CD4-positive, alpha-beta memory T cell (primary cell): ENCODE measurements at places on chromosomes 5 and 9.

DNA sequence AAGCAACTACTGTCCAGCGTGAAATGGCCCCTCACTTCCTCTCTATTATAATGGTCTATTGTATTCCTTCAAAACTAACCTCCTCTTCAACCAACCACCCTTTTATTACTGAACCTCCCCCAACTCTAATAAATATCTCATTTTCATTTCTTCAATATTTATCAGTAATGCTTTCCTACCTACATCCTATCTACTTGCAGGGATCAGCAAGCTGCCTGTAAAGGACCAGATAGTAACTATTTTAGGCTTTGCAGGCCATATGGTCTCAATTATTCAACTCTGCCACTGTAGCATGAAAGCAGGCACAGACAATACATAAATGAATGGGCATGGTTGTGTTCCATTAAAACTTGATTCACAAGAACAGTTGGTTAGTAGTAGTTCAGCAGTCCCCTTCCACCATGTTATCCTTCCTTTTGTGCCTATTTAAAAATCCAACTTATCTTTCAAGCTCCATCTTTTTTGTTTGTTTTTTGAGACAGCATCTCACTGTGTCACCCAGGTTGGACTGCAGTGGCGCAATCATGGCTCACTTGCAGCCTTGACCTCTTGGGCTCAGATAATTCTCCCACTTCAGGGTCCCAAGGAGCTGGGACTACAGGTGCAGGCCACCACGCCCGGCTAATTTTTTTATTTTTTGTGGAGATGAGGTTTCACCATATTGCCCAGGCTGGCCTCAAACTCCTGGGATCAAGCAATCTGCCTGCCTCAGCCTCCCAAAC lies 45.8 kb downstream of the PCDHGC5 start:
- DNase-seq: no peak

GRCh38 chr5:2387250-2387633 lies 364.2 kb downstream of the IRX2 start:
- no peak for DNase-seq

GRCh38 chr5:174094857-174095606 lies 49.5 kb downstream of the NSG2 start:
- no peak for DNase-seq

DNA sequence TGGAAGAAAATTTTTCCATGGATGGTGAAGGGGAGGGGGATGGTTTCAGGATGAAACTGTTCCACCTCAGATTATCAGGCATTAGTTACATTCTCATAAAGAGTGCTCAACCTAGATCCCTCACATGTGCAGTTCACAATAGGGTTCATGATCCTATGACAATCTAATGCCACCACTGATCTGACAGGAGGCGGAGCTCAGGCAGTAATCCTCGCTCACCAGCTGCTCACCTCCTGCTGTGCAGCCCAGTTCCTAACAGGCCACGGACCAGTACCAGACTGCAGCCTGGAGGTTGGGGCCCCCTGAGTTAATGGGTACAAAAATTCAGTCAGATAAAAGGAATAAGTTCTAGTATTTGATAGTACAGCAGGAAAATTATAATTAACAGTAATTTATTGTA lies 337.2 kb downstream of the NPR3 start:
- no peak for DNase-seq

- DNase-seq: no peak
Measured at GRCh38 chr5:179599973-179600372, 23.5 kb downstream of the HNRNPH1 start.

GRCh38 chr5:58255970-58256369 lies 203.9 kb downstream of the PLK2 start:
- no peak for DNase-seq

DNA sequence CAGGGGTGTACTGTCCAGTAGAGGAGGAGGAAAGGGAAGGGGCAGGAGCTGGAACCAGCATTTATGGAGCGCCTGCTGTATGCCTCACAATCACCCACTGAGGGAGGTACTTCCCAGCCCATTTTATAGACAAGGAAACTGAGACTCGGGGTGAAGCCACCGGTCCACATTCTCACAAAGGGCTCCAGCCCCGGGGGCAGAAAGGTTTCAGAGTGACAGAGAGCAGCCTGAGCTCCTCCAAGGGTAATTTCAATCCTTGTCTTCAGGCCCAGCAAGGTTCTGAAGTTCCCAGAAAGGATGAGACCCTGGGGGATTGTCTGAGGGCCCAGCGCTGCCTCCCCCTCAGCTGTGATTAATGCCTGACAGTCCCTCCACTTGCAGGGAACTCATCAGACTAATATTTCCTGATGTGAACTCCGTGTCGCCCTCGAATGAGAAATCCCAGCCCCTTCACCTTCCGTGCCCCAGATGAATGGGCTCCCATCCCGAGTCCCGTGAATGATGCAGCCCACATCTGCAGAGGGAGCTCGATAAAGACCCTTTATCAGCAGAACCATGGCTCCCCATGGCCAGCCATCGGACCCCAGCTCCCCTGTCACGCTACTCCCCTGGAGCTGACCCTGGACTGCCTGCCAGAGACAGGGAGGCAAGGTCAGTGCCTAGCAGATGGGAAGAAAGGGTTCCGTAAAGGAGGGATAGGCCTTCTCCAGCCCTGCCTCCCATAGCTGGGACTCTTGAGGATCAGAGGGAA lies 32.1 kb upstream of the MVB12B start:
- no peak for DNase-seq

- no peak for DNase-seq
Measured at GRCh38 chr5:149664666-149665415, 65.3 kb upstream of the PPARGC1B start.

GRCh38 chr9:16064771-16065170 lies 511.9 kb downstream of the CCDC171 start:
- DNase-seq: no peak

GRCh38 chr9:75990156-75990555 lies 99.7 kb downstream of the PCSK5 start:
- no peak for DNase-seq

- DNase-seq: no peak
Measured at GRCh38 chr5:93892481-93892880, 151.1 kb upstream of the POU5F2 start.

GRCh38 chr9:114691046-114691955 lies 9.3 kb upstream of the TEX48 start:
- DNase-seq: peak; percentile 75

DNA sequence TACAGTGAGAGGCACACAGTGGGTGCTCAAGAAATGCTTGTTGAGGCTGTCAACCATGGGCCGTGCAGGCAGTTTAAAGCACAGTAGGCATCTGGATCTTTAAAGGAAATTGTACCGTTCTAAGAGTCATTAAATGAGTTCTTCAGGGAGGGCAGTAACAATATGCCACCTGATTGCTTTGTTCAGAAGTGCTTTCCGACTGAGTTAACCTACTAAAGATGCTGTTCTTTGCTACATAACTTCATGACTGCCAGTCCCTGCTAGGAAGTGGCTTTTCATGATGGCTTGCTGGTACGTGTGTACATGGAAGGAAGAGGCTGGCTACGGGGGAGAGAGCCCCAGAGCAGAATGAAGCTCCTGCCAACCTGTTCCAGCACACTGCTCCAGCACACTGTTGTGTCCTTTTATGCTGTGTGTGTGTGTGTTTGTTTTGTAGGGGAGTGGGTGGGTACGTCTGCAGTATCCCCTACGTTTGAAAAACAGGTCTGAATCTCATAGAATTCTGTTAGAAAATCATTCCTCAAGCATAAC lies 41.9 kb upstream of the PPP2R2B start:
- no peak for DNase-seq

DNA sequence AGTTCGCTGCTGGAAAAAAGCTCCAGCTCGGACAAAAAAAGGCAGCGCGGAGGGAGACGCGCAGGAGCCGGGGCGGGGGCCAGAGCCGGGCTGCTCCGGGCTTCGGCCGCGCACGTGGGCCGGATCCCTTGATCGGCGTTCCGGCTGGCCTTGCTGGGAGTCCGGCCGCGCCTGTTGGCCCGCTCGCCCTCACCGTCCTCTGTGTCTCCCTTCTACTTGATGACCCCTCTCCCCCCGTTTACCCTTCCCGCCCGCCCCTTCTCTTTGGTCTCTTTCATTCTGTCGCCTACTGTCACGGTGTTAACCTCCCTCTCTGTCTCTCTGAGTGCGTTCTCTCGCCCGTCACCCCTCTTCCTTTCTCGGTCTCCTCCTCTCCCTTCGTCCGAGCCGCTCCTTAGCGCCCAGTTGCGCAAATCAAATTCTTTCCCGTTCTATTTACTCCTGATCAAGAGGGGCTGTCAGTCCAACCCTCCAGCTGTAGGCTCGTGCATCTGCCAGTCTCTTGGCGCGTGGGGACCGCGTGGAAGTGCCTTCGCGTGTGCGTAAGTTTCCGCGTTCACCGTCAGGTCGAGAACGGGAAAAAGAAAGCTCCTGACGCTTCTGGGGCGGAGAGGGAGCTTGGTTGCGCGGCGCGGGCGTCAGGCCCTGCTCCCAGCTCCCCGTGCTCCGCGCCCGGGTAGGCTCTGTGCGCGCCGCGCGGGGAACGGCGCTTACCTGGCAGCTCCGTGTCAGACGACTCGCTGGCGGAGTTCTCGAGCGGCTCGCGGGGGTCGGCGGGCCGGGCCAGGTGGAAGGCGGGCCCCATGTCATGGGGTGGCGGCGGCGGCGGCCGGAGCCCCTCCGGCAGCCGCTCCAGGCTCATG lies 798 bp downstream of the PITX1 start:
- no peak for DNase-seq

- no peak for DNase-seq
Measured at GRCh38 chr5:66646570-66646969, 50.4 kb downstream of the MAST4 start.

GRCh38 chr5:135215617-135216470 lies 181.8 kb upstream of the PITX1 start:
- DNase-seq: no peak

- no peak for DNase-seq
Measured at GRCh38 chr9:134666208-134666607, 24.6 kb downstream of the COL5A1 start.

DNA sequence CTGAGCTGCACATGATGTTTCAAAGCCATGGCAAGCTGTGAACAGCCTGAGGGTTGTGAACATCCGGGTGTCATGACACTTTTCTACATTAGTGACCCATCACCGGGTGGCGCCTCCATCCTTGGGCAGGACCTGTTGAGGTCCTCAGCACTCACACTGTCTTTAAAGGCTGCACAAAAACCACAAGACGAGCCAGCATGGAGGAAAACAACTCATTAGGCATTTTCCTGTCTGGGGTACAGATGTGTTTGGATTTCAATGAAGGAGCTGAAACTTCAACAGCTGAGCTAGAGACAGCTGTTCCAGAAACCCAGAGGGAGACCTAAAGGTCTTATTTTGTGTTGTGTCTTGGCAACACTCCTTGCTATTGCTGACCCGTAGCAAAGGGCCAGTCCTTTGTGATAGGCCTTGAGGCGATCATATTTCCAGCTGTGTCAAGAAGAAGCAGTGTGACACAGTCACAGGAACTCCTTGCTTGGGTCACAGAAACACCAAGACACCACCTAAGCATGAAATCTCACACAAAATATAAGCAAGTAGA lies 151.8 kb upstream of the VLDLR start:
- DNase-seq: no peak

DNA sequence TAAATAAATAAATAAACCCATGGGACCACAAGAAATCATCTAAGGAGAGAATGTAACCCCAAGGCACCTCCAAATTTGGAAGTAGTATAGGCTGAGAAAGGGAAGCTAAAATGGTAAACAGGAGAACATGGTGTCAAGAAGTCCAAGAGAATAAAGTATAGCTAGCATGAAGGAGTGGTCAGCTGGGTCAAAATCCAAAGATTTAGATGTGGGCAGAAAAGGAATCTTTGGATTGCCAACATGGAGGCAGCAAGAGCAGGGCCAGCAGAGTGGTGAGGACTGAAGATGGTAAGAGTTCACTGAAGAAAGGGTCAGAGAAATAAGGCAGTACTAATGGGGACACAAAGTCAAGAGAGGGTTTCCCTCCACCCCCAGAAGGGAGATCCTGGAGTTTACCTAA lies 53.0 kb downstream of the TSSK1B start:
- DNase-seq: no peak

DNA sequence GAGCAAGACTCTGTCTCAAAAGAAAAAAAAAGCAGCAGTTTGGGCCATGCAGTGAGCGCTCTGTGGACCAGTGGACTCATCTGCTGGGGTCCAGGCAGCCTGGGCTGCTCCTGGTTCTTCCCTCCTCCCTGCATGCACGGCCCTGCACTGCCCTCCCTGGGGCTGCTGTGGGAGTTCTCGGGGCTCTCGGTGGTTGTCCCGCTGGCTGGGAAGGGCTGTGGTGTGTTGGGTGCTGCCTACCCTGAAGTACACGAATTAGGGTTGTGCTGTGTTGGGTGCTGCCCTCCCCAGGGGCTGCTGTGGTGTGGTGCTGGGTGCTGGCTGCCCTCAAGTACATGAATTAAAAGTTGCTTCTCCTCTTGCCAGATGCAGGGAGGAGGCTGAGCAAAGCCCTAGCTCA lies 18.3 kb upstream of the CLPTM1L start:
- DNase-seq: no peak

DNA sequence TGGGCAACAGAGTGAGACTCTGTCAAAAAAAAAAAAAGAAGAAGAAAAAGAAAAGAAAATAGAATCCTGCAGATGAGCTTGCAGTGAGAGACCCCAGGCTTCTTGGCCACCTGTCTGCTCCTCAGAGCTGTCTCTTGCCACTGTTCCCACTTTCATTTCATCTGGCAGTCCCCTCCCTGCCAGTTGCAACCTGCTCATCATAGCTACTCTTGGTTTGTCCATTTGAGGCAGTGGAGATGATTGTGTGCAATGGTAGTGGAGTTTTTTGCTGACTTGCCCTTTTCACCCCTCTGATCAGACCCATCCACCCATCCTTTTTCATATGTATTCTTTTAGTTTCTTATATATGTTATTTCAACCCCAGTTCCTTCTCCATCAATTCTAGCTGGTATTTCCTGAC lies 28.7 kb downstream of the ANKRD33B start:
- DNase-seq: no peak

GRCh38 chr5:68518286-68518685 lies 302.7 kb downstream of the PIK3R1 start:
- DNase-seq: no peak

- no peak for DNase-seq
Measured at GRCh38 chr9:93477397-93477796, 24.0 kb upstream of the FAM120AOS start.

DNA sequence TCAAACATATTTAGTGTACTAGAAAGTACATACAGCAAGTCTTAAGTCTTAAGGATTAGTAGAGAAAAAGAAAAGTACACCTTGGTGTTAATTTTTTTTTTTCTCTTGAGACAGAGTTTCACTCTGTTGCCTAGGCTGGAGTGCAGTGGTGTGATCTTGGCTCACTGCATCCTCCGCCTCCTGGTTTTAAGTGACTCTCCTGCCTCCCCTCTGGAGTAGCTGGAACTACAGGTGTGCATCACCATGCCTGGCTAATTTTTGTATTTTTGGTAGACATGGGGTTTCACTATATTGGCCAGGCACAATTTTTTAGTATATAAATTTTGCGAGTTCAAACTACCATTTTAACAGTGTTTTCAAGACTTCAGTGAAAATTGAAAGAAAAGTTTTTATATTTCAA lies 1941.1 kb upstream of the CDH6 start:
- DNase-seq: no peak
